ENCODE measurements at places on chromosomes 5 and 9.
A peak's percentile ranks its signal among the peaks of the same experiment; 100 is the strongest.

- DNase-seq: no peak
These were observed 51.1 kb upstream of the SNX2 start for GRCh38 chr5:122723606-122724352.

DNA sequence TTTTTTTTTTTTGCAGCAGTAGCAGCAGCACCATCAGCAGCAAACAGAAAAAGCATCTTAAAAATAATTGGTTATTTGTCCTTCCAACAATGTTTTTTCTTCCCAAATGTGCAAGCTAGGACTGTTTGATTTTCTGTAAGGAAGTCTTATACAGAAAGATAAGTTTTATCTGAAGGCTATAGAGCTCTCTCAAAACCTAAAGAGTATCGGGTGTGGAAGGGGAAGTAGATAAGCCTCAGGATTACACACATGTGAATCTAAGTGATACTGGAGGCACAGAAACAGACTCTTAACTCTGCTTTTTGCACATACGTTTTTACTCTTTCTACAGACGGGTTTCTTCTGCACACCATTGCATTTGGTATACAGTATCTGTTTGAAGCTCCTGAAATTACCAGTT, 184.4 kb upstream of the FTMT start:
- no peak for DNase-seq

DNA sequence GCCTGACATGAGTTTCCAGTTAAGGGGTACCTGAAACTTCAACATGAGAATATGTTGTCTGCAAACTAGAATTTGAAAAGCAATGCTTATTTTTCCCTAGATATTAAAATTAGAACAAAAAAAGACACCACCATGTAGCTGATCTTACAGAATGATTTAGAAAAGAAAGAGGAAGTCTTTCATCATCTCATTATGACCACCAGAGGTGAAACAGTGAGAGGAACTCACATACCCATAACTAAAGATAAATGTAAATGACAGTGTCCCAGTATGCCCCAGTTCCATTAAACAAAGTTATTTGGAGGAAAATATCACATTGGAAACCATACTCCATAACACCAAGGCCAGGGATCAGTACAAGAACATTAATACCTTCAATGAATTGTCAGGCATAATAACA, 6.9 kb downstream of the TAF7 start:
- no peak for DNase-seq

DNA sequence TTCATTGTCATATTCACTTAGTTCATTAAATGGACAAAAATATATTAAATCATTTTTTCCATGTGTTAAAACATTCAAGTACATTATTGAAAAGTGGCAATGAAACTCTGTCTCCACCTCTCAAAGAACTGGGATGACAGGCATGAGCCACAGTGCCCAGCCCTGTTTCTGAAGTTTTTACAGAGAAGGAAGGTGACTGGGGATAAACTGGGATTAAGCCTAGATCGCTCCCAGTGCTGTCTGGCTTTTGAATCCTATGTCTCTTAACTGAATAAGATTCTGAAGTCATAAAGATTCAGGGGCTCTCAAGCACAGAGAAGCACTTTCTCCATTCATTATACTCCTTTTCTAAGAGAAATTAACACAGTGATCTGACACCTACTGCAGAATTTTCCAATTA, 88.3 kb downstream of the SLC38A9 start:
- no peak for DNase-seq

DNA sequence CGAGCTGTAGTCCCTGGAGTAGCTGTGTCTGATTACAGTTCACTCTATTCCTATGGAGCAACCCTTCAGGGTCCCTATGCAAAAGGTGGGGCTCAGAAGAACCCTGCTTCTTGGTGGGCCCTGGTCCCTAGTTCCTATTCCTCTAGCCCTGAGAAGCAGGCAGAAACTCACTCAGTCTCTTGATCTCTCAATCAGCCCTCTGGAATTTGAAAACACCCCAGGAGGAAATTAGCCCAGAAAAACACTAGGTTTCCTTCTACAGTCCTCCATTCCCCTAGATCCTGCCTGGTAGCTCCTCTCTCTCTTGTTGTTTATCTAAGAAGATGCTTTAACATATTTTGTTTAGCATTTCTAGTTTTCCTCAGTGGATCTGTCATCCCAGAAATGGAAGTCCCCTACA, 7.6 kb downstream of the RGS3 start:
- no peak for DNase-seq

DNA sequence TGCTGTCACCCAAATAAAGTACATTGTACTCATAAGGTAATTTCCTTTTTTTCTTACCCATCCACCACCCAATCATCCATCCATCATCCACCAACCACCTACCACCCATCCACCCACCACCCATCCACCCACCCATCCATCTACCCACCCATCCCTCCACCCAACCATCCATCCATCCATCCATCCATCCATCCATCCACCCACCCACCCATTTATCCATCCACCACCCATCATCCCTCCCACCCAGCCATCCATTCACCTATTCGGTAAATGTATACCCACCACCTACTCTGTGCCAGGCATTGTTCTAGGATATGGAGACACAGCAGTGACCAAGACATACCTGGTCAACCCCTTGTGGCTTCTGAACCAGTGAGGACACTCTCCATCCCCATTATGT, 25.1 kb downstream of the MGAT1 start:
- DNase-seq: no peak

DNA sequence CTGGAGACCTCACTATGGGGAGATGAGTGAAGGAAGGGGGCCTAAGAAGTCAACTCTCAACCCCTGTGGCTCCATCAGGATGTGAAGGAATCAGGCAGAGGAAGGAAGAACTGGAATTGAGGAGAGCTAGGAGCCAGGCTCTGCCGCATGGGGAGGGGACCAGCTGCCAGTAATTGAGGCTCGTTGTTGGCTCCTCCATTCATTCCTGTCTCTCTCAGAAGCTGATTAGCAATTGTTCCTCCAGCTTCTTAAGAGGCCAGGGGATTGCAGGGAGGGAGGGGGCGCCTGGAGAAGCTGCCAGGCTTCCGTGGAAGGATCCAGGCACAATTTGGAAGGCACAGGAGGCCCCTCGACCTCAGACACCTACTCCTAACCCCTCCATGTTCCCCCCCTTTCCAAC, 20.5 kb upstream of the TTLL11 start:
- DNase-seq: no peak

- no peak for DNase-seq
These were observed 24.3 kb upstream of the CPLX2 start for GRCh38 chr5:175847061-175847460.

DNA sequence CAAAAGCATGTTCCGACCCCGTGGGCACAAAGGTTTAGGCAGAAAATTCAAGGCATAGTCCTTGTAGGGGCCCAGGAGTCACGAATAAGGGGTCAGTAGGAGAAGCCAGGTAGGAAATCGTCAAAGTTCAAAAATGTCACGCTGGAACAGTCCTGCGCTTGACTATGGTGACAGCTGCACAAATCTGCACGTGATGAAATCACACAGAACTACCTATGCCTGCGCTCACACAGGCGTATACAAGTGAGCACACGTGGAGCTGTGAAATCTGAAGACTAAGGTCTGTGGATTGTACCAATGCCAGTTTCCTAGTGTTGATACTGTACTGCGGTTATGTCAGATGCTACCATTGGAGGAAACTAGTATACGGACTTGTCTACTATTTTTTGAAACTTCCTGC, 303.1 kb upstream of the PANK3 start:
- DNase-seq: no peak

DNA sequence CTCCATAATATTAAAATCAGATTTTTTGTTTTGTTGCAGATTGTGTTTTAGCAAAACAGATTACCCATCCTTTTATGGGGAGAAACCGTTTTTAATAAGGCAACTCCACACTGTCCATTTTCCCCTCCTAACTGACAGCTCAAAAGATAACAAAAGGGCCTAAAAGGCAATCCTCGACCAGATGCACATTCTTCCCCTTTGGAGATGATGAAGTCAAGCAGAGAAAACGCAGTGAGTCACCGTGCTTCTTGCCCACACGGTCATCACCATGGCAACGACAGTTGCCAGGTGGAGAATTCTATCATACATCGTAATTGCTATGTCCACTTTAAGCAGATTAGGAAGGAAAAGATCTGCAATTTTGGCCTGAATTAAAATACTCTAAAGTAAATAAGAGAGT, 96.4 kb downstream of the DIRAS2 start:
- DNase-seq: peak; percentile 65

DNA sequence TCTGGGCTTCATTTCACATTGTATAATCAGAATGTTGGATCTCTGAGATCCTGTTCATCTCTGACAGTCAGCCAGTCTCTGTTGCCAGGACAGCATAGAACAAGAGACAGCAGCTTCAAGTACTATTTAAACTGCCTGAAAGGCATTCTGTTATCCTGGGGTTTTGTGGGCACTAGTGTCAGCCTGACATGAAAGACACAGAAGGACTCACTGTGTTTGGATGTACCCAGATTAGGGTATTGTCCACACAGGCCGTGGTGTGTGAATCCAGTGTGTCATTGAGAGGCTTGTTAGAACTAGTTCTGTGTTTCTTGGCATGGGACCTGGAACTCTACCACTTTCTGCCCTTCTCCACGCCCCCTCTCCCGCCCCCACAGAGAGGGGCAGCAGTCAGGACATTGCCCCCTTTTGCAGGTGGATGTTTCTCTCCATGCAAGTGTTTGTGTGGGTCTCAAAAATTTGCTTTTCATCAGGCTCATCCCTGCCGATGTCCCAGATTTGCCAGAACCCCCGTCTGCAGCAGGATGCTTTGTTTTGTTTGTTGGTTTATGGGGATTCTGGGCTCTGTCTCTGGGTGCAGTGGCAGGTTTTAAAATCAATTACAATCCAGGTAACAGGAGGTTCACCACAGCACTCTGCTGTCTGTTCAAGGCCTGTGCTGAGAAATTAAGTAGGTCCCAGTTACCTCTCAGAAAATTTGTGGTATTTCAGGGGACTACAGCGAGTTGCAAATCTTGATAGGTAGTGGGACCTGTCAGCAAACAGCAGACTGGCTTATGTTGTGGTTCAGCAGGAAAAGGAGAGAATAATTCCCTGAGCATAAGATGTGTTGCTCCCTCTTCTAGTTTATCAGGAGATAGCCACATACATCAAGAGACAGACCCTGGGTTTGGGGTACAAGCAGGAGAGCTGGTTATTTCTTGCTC, 144.6 kb downstream of the DOCK2 start:
- no peak for DNase-seq

DNA sequence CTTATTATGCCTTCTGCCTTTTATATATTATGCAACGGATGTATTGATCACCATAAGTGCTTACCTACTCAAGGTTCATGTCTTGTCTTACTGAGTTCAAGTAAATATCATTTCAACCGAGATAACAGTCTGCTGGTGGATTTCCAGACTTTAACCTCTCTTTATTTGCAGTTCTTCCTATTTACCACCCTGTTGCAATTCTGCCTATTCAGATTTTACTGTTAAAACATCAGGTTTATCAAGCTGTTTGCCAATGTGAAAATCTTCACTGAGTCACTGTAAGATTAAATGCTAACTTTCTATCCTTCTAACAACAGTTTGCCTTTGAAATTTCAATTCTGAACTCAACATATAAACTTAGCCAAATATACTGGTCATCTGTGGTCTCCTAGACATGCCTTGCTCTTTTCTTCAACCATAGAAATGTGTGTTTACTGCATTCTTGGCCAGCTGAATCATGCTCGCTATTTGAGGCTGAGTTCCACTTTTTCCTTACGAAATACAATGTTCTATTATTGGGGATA, 471.7 kb upstream of the RORB start:
- DNase-seq: no peak

GRCh38 chr5:138648841-138649240, 73.6 kb upstream of the HSPA9 start:
- no peak for DNase-seq

DNA sequence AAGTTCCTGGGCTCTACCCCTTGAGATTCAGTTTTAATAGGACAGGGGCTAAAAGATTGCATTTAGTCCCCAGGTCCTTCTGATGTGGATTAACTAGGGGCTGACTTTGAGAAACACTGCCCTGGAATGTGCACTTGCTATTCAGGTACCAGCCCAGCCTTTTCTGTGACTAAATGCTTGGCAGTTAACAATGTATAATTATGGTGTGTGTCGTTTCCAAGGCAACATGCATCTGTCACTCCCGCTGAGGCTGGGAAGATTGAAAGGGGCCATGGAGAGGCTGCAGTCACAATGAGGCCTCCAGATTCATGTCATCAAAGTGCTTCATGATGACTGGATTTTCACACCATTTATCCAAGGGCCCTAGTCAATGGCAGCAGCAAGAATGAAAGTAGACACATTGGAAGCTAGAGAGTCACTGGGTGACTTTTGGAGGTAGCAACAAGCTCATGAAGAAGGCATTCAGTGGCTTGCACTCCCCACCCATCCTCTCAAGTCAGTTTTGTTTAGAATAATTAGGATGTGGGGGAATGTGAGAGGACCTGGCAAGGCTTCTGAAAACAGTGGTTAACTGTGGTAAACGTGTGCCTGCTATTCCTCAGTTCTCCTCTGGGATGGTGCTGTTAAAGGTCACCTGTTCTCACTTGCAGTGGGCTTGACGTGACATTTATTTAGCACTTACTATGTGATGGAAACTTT, 28.3 kb downstream of the RAI14 start:
- no peak for DNase-seq

DNA sequence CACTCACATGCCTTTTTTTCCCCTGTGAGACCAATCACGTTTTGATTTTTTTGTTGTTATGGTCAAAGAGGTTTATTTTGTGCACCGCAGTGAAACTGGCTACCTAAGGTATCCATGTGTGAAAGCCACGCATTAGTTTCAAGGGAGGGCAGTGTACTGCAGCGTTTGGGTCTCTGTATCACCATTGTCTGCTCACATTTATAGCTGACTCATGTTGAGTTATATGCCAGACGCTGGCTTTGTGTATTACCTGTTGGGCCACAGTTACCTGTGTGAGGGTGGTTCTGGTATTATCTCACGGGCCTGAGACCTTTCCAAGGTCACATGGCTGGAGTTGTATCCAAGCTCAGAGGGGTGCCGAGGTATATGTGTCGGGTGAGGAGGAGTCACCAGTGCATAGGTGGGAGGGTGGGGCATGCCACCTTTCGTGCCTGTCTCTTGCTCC, 75.8 kb downstream of the ARHGAP26 start:
- no peak for DNase-seq

DNA sequence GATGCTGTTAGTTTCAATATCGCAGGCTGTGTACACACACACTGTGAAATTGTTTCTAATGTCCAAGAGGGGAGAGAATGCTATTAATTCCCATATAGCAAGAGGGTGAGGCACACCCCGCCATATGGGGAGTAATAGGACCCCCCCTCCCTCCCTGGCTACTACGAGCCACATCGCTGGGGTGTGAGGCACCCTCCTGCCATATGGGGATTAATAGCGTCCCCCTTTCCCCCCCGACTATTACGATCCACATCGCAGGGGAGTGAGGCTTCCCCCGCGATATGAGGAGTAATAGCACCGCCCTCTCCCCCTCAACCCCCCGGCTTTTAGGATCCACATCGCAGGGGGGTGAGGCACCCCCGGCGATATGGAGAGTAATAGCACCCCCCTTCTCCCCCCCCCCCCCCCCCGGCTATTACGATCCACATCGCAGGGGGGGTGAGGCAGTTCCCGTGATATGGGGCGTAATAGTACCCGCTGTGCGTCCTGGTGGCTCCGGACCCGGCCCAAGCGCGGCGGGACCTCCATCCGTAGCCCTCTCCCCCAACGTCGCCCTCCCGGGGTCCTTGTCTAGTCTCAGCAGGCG, 494 bp upstream of the STK32A start:
- DNase-seq: no peak

Data from mucosa of gallbladder (tissue), 1 donor.